Right lobe of liver (tissue), 6 donors: ENCODE measurements at places on chromosomes 1 and 21. TPM values are rescaled to one million over a fixed set of nuclear protein-coding genes. Genes with fewer than 3 reads are reported as not detected.

The KCNH1 gene
- not detected for total RNA-seq

The OR2L5 gene
- total RNA-seq = not detected

DNA sequence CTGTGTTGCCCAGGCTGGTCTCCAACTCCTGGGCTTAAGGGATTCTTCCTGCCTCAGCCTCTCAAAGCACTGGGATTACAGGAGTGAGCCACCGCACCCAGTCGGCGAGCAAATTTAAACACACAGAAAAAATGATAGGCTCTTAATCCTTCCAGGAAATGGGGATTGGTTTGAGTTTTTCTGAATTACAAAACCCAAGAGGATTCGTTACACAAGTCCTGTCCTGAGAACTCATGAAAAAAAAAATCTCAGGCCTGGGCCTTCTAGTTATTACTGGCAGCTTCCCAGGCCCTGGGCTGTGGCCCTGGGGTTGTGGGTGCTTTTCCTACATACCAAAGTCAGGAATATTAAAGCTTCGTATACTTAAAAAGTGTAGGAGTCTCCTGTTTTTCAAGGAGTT, 6.3 kb upstream of the IFNGR2 start:
- no peaks in the 10 kb centered on the region for H3K27me3 ChIP-seq
- no peaks in the 10 kb centered on the region for H3K36me3 ChIP-seq
- H3K4me1 ChIP-seq = peaks cover 5% of the 10 kb centered on the region
- DNase-seq = no peak
- H3K4me3 ChIP-seq = no peak overlapping the region

DNA sequence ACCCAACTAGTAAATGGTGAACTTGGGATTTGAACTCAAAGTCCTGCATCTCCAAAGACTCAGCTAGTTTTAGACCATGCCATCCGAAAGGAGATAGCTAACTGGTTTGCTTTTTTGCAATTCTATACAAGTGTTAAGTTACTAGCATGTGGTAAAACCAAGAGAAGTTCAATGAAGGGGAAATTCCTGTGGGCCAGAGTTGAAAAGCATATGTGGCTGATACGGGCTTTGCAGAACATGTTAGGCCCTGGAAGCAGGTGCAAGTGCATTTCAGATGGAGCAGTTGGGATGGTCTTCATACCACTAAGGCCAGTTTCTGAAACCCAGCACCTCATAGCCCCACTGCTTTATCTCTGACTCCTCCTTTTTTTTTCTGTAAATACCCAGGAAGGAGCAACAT, 620.9 kb downstream of the PLPP3 start:
- H3K27ac ChIP-seq = no peak overlapping the region
- H3K4me1 ChIP-seq = no peaks in the 10 kb centered on the region
- no peaks in the 10 kb centered on the region for H3K27me3 ChIP-seq
- H3K4me3 ChIP-seq = no peak overlapping the region

DNA sequence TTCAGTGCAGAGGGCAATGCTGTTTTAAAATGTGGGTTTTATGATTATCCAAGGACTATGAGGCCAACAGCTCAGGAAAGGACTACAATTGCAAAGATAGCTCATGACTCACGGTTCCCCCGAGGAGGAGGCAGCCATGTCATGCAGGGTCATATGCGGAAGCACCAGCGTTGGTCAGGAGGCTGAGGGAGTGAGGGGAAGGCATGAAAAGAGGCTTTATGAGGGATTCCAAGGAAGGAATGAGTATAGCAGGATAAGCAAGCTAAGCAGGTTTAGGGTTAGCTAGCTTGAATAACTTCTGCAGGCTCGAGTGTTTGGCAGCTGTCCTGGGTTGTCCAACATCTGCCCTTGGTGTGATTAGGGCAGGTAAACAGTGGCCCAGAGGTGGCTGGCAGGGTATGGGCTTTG, 495.1 kb downstream of the SETD4 start:
- H3K4me1 ChIP-seq = no peaks in the 10 kb centered on the region
- no peak overlapping the region for H3K4me3 ChIP-seq
- no peak overlapping the region for H3K27ac ChIP-seq
- no peaks in the 10 kb centered on the region for H3K27me3 ChIP-seq

GRCh38 chr1:39360731-39361130, 130.7 kb upstream of the BMP8A start:
- no peak overlapping the region for H3K4me3 ChIP-seq
- H3K27me3 ChIP-seq = no peaks in the 10 kb centered on the region
- no peak overlapping the region for H3K27ac ChIP-seq
- H3K36me3 ChIP-seq = peaks cover 29% of the 10 kb centered on the region

DNA sequence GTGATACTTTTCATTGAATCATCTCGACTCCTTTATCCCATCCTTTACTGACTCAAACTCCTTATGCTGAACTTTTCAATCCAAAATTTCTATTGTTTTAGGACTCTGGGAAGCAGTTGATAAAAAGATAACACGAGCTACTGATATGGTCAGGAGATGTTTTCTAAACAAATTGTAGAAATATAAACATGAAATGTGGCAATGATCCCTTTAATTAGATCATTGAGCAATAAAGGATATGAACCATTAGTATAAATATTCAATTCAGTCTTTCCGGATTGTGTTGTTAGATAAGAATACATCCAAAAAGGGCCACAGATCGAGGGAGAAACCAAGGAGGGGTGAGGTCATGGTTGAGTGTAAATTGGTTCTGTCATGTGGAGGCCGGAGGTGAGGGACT, 88.4 kb downstream of the NID1 start:
- H3K4me1 ChIP-seq = no peaks in the 10 kb centered on the region
- H3K27me3 ChIP-seq = no peaks in the 10 kb centered on the region
- H3K27ac ChIP-seq = no peak overlapping the region
- DNase-seq = no peak
